ENCODE measurements at places on chromosomes 7 and 10. TPM values are rescaled to one million over a fixed set of nuclear protein-coding genes. Genes with fewer than 3 reads are reported as not detected.

- peaks cover 26% of the 10 kb centered on the region for H3K27me3 ChIP-seq
- H3K36me3 ChIP-seq = no peaks in the 10 kb centered on the region
These were observed 39.3 kb upstream of the NRF1 start for GRCh38 chr7:129572205-129572604.

DNA sequence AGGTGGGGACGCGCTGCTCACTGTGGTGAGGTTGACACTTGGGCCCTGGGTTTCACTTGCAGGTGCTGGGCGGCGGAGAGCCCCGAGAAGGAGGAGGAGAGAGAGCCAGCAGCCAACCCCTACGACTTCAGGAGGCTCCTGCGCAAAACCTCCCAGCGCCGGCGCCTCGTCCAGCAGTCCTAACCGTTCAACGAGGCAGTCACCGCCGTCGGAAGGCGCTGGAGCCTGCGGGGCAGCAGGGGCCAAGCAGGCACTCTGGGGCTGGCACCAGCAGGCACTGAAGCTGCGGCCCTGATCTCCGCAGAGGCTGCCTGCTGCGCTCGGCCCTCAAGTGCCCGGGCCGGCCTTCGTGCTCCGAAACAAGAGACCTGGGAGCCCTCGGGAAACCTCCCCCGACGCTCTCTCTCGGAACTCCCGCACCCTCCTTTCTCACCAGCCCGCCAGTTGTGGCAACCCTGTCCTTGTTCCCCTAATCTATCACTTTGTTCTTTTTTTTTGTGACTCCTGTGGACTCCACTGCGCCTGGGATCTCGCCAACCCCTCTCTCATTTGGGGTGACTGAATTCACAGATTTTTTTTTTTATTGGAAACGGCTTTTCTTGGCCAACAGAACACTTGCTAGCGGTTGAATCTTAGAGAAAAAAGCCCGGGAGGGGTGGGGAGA, 4.7 kb upstream of the GAD2 start:
- DNase-seq = no peak
- H3K36me3 ChIP-seq = peaks cover 7% of the 10 kb centered on the region
- no peak overlapping the region for H3K4me3 ChIP-seq
- peaks cover 6% of the 10 kb centered on the region for H3K4me1 ChIP-seq
- peaks cover 47% of the 10 kb centered on the region for H3K27me3 ChIP-seq

GRCh38 chr7:28064437-28064836, 116.2 kb downstream of the JAZF1 start:
- peaks cover 10% of the 10 kb centered on the region for H3K4me1 ChIP-seq
- H3K27ac ChIP-seq = no peak overlapping the region
- H3K36me3 ChIP-seq = peaks cover 3% of the 10 kb centered on the region
- no peak for DNase-seq
- H3K27me3 ChIP-seq = no peaks in the 10 kb centered on the region

DNA sequence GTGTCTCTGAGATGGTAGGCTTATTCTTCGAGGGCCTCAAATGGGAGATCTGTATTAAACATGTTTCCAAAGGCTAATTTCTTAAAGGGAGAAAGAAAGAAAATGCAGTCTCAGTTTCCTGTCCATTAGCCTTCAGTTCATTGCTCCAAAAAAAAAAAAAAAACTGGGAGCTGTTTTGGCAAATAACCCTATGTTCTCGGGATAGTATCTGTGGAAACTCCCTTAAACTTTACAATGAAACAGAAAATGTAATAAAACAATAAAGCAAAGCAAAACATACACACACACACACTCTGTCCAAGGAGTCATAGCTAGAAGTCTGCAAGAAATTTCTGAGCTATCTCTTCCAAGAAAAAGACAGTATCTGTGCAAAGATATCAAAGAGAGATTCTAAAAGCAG, 172.5 kb upstream of the CELF2 start:
- peaks cover 42% of the 10 kb centered on the region for H3K27me3 ChIP-seq
- H3K4me1 ChIP-seq = no peaks in the 10 kb centered on the region
- no peak overlapping the region for H3K4me3 ChIP-seq
- no peak for DNase-seq
- no peak overlapping the region for H3K27ac ChIP-seq

GRCh38 chr7:46725838-46726237, 804.8 kb upstream of the IGFBP3 start:
- no peak overlapping the region for H3K27ac ChIP-seq
- no peaks in the 10 kb centered on the region for H3K27me3 ChIP-seq
- no peaks in the 10 kb centered on the region for H3K4me1 ChIP-seq

- no peaks in the 10 kb centered on the region for H3K27me3 ChIP-seq
- no peak overlapping the region for H3K27ac ChIP-seq
- no peaks in the 10 kb centered on the region for H3K36me3 ChIP-seq
- no peak overlapping the region for H3K4me3 ChIP-seq
- DNase-seq = no peak
These were observed 501.0 kb upstream of the GALNT17 start for GRCh38 chr7:70630818-70631457.

- peaks cover 3% of the 10 kb centered on the region for H3K36me3 ChIP-seq
- no peak for DNase-seq
- no peak overlapping the region for H3K27ac ChIP-seq
- H3K27me3 ChIP-seq = peaks cover 81% of the 10 kb centered on the region
These were observed 47.8 kb upstream of the KCNMA1 start for GRCh38 chr10:77685432-77685831.

DNA sequence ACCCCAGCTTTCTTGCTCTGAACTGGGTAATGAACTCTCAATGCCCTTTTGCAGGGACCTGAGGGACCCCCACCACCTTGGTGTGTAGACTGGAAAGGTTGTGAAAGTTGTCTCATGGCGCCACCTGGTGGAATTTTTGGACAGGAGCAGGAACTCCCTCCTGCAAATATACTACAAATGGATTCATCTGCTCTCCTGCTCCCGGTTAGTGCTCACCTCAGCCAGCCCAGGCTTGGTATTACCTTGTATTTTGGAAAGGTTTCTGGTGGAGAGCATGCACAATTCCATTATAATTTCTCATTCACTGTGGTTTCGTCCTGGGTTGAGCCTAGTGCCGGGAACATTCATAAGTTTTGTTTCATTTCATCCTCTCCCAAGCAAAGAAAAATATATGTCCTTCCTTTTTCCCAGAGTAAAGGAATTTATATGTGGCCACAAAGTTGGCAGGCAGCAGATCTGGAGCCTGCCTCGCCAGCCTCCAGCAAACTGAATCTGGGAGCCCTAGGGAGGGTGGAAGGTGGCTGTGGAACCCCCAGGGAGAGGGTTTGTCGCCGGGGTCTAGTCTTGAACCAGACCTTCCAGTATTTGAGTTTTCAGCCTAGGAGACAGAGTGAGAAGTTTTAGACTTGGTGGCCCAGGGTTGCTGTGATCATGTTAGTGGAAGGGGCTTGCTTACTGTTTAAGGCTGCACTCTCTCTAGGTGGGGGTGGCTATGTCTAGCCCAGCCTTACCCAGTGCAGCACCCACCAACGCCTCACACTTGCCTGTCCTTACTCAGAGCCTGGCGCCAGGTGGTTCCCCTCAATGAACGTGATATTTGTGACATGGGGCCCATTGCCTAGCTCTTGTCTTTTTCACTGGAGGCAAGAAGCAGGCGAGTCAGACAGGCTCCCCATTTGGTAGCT, 9.5 kb downstream of the FAM241B start:
- H3K4me3 ChIP-seq = no peak overlapping the region
- no peaks in the 10 kb centered on the region for H3K36me3 ChIP-seq
- H3K4me1 ChIP-seq = peaks cover 4% of the 10 kb centered on the region
- peak; percentile 57 for DNase-seq
- H3K27ac ChIP-seq = no peak overlapping the region
- H3K27me3 ChIP-seq = peaks cover 7% of the 10 kb centered on the region

- peaks cover 5% of the 10 kb centered on the region for H3K4me1 ChIP-seq
- H3K27me3 ChIP-seq = peaks cover 34% of the 10 kb centered on the region
- no peak for DNase-seq
- H3K27ac ChIP-seq = no peak overlapping the region
- peaks cover 3% of the 10 kb centered on the region for H3K36me3 ChIP-seq
- H3K4me3 ChIP-seq = no peak overlapping the region
These were observed 6.3 kb downstream of the COL28A1 start for GRCh38 chr7:7529328-7529727.

- H3K27me3 ChIP-seq = peaks cover 19% of the 10 kb centered on the region
- no peak overlapping the region for H3K4me3 ChIP-seq
- H3K27ac ChIP-seq = no peak overlapping the region
- H3K4me1 ChIP-seq = peaks cover 8% of the 10 kb centered on the region
These were observed 161.4 kb downstream of the CCDC3 start for GRCh38 chr10:12839941-12840611.

GRCh38 chr7:118046801-118047200, 137.2 kb upstream of the LSM8 start:
- H3K4me1 ChIP-seq = no peaks in the 10 kb centered on the region
- H3K4me3 ChIP-seq = no peak overlapping the region
- H3K27ac ChIP-seq = no peak overlapping the region

DNA sequence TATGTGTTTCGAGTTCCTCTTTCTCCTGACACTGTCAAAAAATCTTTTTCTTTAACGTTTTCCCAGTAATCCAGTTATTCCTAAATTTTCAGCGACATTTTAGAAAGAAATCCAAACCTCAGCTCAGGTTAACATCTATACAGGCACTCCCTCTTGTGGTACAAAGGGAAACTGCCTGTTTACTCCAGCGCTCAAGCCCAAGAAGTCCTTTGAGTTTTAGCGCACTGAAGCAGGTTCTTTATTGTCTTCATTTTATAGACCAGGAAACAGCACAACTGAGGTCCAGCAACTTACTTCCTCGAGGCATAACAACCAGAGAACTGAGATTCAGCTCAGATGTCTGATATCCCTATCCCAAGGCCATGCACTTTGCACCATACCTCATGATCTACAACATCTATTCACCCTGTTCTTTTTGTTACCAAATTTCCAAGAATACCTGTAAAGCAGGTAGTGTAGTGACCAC, 287.2 kb upstream of the MKLN1 start:
- H3K4me1 ChIP-seq = peaks cover 55% of the 10 kb centered on the region
- no peak for DNase-seq
- peaks cover 6% of the 10 kb centered on the region for H3K36me3 ChIP-seq
- H3K4me3 ChIP-seq = peak overlapping the region; percentile 84
- H3K27me3 ChIP-seq = no peaks in the 10 kb centered on the region

DNA sequence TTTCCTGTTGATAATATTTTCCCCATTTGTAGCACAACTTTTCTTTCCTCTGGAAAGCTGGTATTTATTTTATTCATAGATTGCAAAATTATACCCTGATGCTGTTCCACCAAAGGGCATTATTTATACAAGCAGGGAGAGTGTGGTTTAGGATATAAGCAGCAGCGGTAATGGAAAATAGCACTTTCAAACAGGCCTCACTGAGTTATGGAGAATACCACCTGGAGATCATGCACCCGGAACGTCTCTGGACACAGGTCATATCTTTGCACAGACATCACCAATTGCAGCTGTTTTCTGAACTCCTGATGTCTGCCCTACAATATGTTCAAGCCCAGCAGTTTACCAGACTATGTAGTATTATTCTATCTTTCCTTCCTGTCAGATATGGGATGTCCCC, 2.0 kb upstream of the CALD1 start:
- no peaks in the 10 kb centered on the region for H3K4me1 ChIP-seq
- no peak overlapping the region for H3K4me3 ChIP-seq
- peaks cover 30% of the 10 kb centered on the region for H3K27me3 ChIP-seq

DNA sequence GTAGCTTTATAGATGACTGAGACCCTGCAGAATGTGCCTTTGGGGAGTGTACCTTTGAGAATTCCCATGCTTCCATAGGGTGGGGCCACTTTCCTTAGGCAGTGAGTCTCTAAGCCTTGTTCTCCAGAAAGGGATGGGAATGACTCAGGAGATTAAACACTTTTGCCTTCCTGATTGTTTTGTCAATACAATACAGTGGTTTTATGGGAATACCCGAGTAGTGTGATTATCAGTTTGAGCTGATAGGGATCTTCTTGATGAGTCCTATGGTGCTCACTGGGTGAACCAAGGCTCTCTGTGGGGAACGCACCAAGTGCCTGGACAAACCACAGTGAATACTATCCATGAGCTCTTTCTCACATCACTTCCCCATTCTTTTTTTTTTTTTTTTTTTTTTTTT, 6.3 kb downstream of the MYOF start:
- peaks cover 16% of the 10 kb centered on the region for H3K27me3 ChIP-seq
- H3K4me1 ChIP-seq = no peaks in the 10 kb centered on the region
- no peak for DNase-seq

DNA sequence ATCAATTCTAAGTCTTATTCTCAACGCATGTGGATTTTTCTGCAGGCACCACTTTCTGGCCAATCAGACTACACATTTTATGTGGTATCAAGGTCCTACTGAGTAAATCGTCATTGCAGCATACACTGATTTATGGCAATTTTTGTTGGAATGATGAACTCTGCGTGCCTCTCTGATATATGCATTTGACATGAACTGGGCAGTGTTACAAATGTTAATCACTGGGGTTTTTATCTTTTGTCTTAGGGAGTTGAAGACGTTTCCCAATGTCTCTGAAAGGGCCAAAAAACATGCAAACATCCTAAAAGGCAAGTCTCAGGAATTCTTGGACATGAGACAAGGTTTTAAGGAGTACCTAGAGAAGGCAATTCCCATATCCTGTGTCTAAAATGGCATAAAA, 809.5 kb upstream of the CELF2 start:
- H3K27me3 ChIP-seq = peaks cover 6% of the 10 kb centered on the region
- H3K27ac ChIP-seq = no peak overlapping the region
- no peaks in the 10 kb centered on the region for H3K4me1 ChIP-seq

DNA sequence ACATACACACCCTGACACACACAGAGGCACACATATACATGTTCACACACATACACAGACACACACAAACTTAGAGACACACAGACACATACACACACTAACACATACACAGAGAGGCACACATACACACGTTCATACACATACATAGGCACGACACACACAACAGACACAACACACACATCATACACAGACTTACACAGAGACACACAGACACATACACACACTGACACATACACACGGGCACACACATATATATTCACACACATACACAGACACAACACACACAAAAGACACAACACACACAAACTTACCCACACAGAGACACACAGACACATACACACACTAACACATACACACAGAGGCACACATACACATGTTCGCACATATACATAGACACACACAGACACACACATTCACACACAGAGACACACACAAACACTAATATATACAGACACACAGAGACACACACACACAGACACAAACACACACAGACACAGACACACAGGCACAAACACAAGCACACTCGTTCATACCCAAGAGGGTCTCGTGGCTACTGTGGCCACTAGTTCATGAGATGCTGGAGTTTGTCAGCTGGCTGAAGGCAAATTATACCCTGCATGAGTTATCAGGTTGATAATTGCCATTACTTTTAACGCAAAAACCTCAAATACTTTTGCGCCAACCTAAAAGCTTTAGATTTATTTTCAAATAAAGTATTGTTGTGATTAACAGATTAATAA, 17.7 kb upstream of the KLF6 start:
- peaks cover 50% of the 10 kb centered on the region for H3K4me1 ChIP-seq
- no peak overlapping the region for H3K27ac ChIP-seq
- DNase-seq = no peak
- no peak overlapping the region for H3K4me3 ChIP-seq

GRCh38 chr10:43217563-43218205, 49.2 kb downstream of the RASGEF1A start:
- H3K27me3 ChIP-seq = peaks cover 18% of the 10 kb centered on the region
- H3K36me3 ChIP-seq = no peaks in the 10 kb centered on the region
- H3K27ac ChIP-seq = peak overlapping the region; percentile 51

Gene STEAP4
- 0.42 TPM for total RNA-seq

Gene PDE1C
- total RNA-seq = not detected

Gene ASAH2B
- 1.3 TPM for total RNA-seq

Gene ACHE
- total RNA-seq = 0.25 TPM

Gene RUFY2
- 13.6 TPM for total RNA-seq

Gene TEX47
- not detected for total RNA-seq

Gene ELN
- total RNA-seq = not detected

Gene CLDN4
- 0.23 TPM for total RNA-seq

Gene FRMPD2
- 0.17 TPM for total RNA-seq

Gene VAX1
- total RNA-seq = not detected

Gene NANOS1
- 0.15 TPM for total RNA-seq

Gene RPEL1
- not detected for total RNA-seq

Gene MAGI2
- not detected for total RNA-seq
